ENCODE measurements at places on chromosomes 5 and 9. TPM values are rescaled to one million over a fixed set of nuclear protein-coding genes. Genes with fewer than 3 reads are reported as not detected.

GRCh38 chr5:134547066-134547465 lies 21.6 kb downstream of the JADE2 start:
- no peak for DNase-seq

GRCh38 chr5:137700282-137700680 lies 35.6 kb downstream of the KLHL3 start:
- DNase-seq: no peak

DNA sequence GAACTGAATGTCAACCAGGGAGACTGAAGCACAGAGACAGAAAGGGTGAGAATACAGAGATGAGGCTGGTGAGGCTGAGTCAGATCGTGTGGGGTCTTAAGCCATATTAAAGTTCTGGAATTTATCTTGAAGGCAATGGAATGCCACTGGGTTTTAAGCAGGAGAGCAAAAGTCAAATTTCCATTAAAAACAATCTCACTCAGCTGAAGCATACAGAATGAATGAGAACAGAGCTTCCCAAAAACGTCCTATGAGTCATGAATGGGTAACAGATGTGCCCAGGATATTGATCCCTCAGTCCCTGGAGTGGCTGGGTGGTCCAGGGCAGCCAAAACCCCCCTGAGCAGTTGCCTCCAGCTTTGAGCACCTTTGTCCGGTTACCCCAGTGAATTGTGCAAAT lies 44.9 kb downstream of the PFDN1 start:
- no peak for DNase-seq

DNA sequence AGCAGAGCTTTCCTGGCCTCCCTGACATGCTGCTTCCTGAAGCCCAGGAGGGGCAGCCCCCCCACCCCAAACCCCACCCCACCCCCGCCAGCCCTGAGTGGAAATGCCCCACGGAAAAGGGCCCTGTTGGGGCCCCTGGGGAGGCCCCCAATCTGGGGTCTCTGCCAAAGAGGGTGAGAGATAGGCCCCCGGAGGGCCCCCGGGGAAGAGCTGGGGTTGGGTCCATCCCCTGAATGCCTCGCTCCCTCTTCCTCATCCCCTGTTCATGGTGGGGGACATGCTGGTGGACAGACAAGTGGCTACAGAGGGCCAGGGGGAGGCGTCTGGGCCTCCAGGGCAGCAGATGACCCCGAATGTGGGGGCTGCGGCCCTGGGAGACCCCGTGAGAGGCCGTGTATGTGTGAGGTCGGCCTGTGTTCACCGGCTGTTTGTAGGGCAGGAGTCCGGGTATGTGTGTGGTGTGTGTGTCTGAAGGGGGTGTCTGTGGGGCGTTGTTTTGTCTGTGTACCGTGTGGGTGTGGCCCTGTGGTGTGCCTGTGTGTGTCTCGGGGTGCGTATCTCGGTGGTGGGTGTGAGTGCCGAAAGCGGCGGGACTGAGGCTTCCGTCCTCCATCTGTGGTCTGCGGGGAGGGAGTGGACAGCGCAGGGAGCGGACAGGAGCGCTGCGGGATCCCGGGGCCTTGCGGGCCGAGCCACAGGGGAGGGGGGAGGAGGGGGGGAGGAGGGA lies 11.3 kb downstream of the C9orf50 start:
- DNase-seq: peak; percentile 62

DNA sequence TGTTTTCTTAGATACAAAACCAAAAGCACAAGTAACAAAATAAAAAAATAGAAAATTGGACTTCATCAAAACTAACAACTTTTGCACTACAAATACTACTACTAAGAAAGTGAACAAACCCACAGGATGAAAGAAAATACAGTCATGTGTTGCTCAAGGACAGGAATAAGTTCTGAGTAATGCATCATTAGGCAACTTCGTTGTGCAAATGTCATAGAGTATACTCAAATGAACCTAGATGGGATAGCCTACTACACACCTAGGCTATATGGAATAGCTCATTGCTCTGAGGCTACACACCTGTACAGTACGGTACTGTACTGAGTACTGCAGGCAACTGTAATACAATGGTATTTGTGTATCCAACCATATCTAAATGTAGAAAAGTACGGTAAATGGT lies 88.3 kb downstream of the RAPGEF1 start:
- no peak for DNase-seq

DNA sequence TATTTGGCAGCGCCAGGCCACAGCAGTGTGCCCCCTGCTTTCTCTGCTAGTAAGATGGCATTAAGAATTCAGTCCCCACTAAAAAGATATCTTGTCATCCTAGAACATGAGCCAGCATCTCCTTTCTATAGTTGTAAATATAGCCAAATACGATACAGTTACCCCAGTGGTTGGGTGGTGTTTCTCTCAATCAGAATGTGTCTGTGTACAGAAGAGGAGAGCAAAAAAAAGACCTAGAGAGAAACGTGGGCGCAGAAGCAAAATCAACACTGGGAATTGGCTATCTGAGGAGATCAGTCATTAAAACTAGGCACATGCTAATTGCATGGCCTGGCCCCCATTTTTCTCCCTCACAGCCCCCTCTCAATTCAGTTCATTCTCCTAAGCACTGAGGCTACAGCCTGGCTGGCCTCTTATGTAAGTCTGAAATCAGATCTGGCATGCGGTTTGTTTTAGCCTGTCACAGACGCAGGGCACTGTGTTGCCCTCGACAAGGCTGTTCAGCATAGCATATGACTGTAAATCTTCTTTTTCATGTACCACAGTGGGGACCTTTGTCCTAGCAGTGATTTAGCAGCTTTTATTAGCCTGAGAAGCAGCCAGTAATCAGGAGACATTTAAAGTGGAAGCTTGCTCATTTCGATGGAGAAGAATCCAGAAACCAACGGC lies 57.8 kb downstream of the RORB start:
- DNase-seq: no peak

DNA sequence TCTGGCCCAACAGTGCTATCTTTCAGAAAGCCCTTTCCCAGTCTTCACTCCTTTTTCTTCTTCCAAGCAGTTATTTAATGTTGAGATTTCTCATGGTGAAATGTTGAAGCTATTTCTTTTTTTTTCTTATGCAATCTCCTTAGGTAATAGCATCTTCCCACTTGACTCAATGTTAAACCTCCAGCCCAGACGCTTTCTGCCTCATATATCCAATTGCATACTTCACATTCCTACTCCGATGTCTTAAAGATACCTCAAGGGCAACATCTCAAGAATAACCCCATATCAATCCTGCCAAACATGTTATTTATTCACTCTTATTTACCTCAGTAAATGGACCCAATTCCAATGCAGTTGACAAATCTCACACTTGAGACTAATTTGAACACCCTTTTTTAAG lies 187.3 kb downstream of the CDH12 start:
- no peak for DNase-seq

- peak; percentile 87 for DNase-seq
These were observed 17.5 kb upstream of the DHFR start for GRCh38 chr5:80672140-80672736.

The ANKDD1B gene
- 0.44 TPM for total RNA-seq

The HABP4 gene
- total RNA-seq: 5.0 TPM

The FGF1 gene
- not detected for total RNA-seq

The IFNA21 gene
- not detected for total RNA-seq

The PCDHGB6 gene
- total RNA-seq: 0.33 TPM

The AQP7 gene
- 0.21 TPM for total RNA-seq

The PCDHA1 gene
- not detected for total RNA-seq

The TRPM3 gene
- total RNA-seq: not detected

The DNLZ gene
- 78.9 TPM for total RNA-seq

The OR1L1 gene
- total RNA-seq: not detected

Data from HT-29 (cell line).